ENCODE measurements at places on chromosomes 2 and 18.

GRCh38 chr2:166573391-166573790, 79.3 kb upstream of the SCN7A start:
- DNase-seq: no peak

DNA sequence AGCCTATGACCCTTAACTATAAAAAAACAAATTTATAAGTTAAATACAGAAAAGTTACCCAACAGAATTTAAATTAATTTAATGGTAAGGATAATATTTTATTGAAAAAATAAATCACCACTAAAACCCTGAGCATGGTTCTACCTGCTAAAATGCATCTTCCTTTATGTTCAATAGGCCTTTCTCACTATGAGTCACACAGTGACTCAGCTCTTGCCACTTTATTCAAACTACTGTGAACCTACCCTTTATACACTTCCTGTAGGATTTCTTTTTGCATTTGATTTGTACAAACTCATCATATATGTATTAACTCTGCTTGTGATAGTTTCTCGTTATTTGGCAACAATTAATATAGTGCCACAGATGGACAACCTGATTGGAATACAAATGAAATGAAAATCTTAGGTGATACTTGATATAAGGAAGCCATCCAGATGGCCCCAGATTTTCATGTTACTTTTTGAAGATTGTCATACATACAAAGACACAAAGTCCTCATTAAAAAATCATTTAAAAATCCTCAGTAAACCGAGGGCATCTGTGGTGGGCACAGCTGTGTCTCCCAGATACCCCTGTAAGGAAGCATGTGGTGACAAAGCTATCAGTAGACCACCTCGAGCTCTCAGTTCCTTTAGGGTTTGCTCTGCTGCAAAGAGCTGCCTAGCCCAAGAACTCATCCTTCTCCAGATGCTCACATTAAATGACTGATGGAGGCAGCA, 55.2 kb upstream of the COBLL1 start:
- peak; percentile 60 for DNase-seq

DNA sequence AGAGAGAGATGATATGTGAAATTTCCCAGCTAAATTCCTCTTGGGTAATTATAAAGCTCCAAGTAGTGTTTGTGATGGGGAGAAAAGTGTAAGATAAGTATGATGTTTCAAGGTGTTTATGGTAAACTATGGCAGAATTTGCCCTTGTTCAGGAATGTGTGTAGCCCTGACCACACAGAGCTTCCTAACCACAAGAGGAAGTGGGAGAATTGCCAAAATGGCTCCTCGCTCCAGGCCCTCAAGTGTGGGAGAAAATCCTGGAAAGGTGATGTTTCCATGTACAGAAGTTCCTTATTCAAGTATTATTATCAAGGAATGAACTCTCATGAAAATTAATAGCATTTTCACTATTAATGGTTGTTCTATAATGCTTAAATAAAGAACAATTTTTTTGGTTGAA, 878.3 kb downstream of the TDRD15 start:
- DNase-seq: no peak

- peak; percentile 8 for DNase-seq
Measured at GRCh38 chr18:63409301-63409700, 13.0 kb downstream of the VPS4B start.

- no peak for DNase-seq
Measured at GRCh38 chr2:122000556-122001340, 245.3 kb downstream of the TSN start.

DNA sequence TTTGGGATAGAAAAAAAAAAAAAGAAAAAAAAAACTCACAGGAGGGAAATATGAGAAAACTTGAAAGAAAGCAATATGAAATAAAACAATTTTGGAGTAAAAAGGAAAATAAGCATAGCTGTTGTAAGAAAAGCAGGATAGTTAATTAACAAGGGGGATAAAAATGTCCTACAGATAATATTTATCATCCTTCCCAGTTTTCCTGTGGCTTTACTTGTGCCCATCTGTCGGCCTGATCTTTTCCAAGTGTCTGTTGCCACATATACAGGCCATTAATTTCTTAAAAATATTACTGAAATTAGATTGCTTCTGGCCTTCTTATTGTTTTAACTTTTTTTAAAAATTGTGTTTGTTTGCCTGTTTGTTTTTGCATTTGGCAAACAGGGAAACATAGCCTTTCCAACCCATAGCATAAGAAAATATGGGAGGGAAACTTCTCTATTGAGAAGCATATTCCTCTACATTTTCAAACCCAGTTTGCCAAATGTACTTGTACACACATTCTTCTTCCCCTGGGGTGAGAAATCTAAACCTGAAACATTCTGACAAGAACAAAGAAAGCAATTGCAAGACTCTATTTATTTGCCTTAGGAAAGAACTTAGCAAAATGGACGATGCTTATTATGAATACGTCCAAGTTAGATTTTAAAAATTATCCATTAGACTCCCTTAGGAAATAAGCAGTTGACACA, 272.3 kb downstream of the CDH20 start:
- DNase-seq: no peak

- no peak for DNase-seq
Measured at GRCh38 chr18:73331212-73331772, 463.5 kb upstream of the NETO1 start.

- peak; percentile 79 for DNase-seq
Measured at GRCh38 chr2:241965931-241966412, 96.4 kb downstream of the RTP5 start.

DNA sequence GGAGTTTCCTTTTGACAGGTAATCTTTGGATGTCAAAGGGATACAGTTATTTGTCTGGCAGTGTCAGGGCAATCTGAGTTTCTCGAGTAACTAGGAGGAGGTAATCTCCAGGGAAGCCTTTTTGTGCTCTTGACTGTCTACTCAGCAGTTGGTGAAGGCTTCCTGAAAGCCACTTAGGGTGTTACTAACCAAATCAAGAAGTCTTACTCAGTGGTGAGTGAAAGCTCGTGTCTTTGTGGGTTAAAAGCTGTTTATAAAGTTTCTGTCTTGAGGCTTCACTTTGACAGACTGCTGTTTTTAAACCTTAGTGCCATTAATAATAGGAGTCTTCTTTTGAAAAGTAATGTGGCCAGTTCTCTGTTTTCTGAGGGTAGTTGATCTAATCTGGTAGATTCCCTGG, 1.7 kb downstream of the THSD7B start:
- DNase-seq: no peak

DNA sequence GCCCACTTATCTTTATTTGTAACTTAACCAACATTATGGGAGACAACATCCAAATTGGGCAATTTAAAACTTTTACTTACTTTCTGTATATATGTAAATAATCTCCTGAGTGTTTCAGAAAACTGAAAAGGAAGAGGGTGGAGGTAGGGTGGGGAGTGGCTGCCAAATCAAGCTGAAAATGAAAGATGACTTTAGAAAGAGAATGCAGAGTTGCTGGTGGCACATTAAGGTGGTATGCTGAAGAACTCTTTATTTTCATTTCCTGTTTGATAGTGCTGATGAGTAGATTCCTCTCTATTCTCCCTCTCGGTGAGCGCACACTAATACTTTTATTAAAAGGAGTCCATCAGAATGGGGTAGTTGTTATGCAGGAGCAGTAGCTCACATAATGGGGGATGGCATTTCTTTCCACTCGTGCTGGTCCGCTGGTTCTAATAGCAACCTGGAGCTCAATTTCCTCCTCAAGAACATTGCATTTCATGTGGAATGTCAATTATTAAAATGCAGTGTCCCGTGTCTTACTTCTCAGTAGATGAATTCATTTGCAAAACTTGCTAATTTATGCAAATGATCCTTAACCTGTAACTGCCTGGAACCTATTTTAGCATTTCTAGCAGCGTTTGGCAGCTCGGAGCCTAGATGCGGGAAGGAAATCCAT, 466.9 kb upstream of the HNRNPA3 start:
- no peak for DNase-seq

Data from hematopoietic multipotent progenitor cell treated with erythropoietin and hydrocortisone succinate and interleukin-3 and kit ligand, for 4 days (in vitro differentiated cells).